Suppressor macrophage treated with lipopolysaccharide for 4 hours (primary cell): ENCODE measurements at places on chromosomes 6 and 20.

GRCh38 chr6:113855500-113856374, 1.4 kb upstream of the MARCKS start:
- DNase-seq, result no peak

DNA sequence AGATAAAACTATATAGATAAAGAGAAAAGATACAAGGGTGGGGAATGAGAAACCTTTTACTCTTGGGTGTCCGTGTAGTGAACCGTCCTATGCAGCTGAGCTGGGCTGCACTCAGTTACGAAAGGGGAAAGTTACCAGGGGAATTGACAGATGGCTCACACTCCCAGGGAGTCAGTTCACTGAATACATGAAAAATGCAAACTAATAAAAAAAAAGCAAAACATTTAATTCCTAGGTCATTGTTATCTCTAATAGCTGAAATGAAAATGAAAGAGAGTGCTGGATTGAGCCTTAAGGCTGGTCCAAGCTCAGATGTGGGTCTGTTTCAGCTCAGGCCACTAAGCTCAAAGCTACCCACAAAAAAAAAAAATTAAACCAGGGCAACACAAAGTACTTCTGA, 138.0 kb downstream of the THBS2 start:
- DNase-seq, result peak; percentile 3

GRCh38 chr6:102907181-102907580, 1513.7 kb downstream of the GRIK2 start:
- DNase-seq, result no peak

GRCh38 chr20:22905658-22906057, 129.5 kb upstream of the SSTR4 start:
- DNase-seq, result no peak

DNA sequence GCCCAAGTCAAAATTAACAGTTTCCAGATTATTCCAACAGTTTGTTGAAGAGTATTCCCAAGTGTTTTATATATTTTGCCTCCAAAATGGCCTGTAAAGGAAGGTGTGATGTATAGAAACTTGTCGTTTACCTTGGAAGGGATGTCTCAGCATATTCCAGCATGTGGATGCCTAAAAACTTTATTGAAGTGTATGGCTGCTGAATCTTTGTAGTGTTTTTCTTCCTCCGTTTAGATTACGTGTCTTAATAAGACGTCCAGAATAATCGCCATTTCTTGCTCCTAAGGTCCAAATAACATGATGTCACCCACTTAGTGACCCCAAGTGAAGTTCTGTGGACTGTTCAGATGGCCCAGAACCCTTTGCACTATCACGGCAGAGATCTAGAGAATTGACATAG, 18.0 kb upstream of the SF3B5 start:
- DNase-seq, result no peak

DNA sequence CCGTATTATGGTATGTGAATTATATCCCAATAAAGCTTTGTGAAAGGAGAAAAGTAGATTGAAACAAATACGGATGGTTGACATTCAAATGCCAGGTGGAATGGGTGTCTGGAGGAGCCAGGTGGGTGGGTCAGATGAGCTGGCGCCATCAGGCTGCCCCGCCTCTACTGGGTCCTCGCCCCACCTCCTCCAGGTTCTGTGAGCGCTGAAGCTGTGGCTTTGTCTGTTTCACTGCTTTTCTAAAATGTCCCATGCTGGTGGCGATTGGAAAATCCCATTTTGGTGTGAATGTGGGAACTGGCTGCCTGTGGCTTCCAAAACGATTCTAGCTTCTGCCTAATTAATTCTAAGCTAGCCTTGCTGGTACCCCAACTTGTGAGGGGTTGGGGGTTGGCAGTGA, 16.5 kb downstream of the DUSP22 start:
- no peak for DNase-seq

DNA sequence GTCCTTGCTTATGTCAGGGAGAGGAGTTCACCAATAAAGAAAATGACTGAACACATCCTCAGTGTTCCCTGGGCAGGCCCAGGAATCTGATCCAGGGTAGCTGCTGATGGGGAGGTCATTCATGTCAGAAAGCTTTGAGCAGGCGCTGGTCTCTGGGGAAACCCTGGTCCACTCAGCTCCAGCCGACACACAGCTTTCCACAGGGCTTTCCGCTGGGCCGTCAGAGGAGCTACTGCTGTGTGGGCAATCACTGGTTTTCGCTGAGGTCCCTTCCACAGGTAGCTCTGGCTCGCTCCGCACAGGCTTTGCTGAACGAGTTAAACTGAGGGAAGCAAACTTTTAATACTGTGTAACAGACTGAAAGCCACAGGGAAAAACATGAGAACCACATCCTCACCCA, 17.5 kb upstream of the ANKRD60 start:
- no peak for DNase-seq

DNA sequence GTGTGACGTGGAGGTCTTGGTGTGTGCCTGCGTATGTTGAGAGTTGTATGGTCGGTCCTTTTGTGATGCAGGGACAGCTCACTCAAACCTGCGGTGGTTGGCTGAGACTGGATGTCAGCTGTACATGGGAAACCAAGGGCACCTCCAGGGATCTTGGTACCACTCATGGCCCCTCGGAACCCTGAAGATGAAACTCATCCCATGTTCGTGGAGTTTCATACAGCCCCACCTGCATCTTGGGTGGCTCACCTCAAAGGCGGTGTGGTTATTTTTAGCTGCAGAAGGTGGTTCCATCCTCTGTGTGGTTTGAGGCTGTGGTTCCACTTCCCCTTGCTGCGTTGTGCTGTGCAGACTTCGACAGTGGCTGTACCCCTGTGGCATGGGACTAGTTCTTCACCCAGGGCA, 52.6 kb upstream of the SLC22A1 start:
- DNase-seq, result no peak
